ENCODE measurements at places on chromosomes 7 and 10. TPM values are rescaled to one million over a fixed set of nuclear protein-coding genes. Genes with fewer than 3 reads are reported as not detected.

Gene MAGI2
- total RNA-seq, result 0.84 TPM

Gene SH2B2
- total RNA-seq, result 16.5 TPM

Gene GPR146
- 12.2 TPM for total RNA-seq

Gene CTAGE4
- total RNA-seq, result 0.84 TPM

Gene ZNF804B
- total RNA-seq, result not detected

Gene CALML3
- not detected for total RNA-seq

Gene UCMA
- not detected for total RNA-seq

Gene TACR2
- not detected for total RNA-seq

Gene CYP26C1
- total RNA-seq, result not detected

DNA sequence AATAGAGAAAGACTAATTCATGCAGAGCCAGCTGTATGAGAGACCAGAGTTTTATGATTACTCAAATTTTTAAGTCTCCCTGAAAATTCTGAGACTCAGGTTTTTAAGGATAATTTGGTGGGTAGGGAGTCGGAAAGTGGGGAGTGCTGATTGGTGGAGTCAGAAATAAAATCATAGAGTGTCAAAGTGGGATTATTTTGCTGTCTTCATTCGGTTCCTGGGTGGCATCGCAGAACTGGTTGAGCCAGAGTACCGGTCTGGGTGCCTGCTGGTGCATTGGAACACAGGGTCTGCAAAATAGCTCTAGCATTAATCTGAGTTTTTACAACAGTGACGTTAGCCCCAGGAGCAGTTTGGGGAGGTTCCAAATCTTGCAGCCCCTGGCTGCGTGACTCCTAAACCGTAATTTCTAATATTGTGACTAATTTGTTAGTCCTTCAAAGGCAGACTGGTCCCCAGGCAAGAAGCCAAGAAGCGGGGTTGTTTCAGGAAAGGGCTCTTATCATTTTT is 32.4 kb downstream of the GPRIN2 start:
- no peak for DNase-seq

- DNase-seq, result no peak
Observed at GRCh38 chr10:13795653-13796555, 209.1 kb downstream of the PRPF18 start.

- DNase-seq, result no peak
Observed at GRCh38 chr7:83984076-83984475, 210.5 kb downstream of the SEMA3A start.

DNA sequence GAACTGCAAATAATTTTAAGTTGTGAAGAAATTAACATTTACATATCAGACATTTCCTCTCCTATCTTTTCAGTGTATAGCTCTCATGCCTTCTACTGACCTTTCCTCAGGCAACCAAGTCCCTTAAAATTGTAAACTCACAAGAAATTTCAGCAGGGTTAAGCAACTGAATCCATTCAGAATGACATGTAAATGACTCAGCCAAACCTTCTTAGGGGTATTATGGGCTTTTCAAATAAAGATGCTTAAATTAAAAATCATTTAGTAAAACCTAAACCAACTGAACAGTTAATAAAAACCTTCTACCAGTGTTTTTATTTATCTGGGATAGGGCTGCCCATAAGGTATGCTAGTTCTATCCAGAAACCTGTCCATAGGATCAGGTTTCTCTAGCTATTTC is 20.7 kb downstream of the WAPL start:
- no peak for DNase-seq

- peak; percentile 51 for DNase-seq
Observed at GRCh38 chr7:8109196-8110022, 140.8 kb downstream of the GLCCI1 start.

DNA sequence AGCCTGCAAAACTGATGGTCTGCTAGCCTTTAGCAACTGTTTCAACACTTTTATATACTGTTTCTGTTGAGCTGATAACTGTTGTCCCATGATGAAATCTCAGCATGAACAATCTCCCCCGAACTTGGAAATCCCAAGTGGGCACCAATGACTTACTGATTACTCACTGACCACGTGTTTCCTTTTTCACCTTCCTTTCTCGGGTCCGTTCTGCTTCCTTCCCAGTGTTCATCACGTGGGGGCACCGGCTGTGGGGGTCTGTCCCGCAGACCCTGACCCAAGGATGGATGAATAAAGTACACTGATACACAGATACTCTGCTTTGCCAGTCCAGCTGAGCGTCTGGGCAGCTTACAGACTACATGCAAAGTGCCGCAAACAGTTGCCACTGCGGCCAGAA is 39.0 kb upstream of the RASGEF1A start:
- no peak for DNase-seq

DNA sequence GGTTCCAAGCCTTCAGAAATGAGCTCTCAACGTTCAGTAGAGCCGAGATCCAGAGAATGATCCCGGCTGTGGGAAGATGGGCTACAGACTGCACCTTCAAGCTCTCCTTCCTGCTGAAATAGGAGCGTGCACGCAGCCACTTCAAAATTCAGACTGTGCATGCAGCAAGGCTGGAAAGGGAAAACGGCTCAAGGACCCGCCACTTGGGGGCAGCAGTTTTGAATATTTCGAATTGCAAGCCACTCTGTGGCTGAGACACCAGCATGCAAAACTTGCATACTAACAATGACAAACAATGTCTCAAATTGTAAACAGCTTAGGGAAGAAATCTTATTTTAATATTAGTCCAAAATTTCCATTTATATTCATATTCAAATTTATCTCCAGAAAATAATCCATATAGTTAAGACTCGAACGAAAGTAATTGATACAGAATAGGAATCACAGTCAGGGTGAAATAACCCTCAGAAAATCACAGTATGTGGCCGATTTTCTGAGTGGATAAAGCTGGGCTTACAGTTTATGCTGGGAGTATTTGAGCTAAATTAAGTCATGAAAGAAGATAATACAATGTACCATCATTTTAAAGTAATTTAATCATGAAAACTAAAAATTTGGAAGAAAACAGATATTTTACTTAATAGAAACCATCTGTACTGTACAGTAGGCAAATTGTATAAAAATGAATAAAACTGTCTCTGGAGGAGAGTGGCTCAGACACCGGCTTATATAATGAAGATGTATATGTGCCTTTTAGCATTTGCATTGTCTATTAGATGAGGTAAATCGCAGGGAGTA is 137.9 kb upstream of the MKI67 start:
- DNase-seq, result peak; percentile 17

DNA sequence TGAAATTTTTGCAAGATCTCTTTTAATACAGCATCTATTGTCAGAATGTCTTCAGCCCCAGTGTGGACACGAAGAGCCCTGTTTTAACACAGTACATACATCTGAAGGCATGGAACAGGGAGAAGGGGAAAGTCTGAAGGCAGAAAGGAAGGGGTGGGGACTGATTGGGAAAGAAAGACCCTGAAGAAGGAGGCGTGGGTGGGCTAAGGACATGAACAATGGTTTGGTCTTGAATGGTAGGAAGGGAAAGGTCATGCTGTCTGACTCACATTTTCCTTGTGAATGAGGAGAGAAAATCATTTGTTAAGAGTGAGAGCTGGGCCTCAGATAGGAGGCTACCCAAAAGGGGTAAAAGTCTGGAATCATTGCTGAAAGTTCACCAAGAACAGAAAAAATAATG is 297.1 kb downstream of the GALNT17 start:
- no peak for DNase-seq

GRCh38 chr10:60975716-60976115 is 31.7 kb upstream of the RHOBTB1 start:
- DNase-seq, result no peak

- DNase-seq, result no peak
Observed at GRCh38 chr7:123941391-123942180, 16.5 kb downstream of the SPAM1 start.

DNA sequence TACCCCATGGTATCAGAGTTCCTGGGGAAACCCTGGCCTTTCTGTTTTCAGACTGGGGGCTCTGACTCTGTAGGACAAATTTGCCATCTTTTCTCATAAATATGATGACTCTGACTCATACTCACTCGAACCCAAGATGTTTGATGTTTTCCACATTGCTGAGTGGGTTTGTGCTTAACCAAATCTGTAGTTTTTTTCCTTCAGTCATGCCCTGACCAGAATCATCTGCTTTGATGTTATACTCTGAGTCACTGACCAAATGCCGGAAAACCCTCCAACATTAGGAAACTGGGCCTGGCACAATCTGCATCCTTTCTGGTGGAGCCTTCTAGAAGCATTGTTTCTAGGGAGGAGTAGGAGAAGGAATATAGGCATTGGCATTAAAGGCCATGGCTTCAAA is 118.7 kb downstream of the C10orf105 start:
- no peak for DNase-seq

- no peak for DNase-seq
Observed at GRCh38 chr10:130867446-130868194, 443.9 kb downstream of the TCERG1L start.

DNA sequence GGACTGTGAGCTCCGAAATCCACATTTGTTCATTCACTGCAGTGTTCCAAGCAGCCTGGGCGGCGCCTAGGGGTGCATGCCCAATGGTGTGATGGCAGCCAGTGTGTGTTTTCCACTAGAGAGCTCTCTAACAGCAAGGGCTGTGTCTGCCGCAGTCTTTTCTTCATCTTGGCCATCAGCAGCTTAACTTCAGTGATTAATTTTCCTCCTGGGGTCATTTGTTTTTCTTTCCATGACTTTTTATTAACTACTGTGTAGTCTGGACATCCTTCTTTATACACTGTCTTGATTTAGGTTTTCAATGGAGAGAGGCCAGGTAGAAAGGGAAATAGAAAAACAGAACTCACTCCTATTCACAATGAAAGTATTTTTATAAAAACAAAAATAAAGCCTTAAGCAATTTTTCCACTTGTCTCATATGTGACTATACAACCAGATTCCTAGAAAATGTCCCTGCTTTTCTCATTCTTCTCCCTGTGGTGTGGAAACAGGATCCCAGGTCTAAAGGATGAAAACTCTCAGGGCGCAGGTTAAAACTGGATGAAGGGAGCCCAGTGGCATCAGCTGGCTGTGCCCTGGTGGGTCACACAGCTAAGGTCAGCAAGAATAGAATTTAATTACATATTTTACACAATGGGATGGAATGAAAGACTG is 176.8 kb downstream of the PKD1L1 start:
- DNase-seq, result peak; percentile 86

GRCh38 chr7:151273651-151274390 is 25.3 kb upstream of the SMARCD3 start:
- no peak for DNase-seq

DNA sequence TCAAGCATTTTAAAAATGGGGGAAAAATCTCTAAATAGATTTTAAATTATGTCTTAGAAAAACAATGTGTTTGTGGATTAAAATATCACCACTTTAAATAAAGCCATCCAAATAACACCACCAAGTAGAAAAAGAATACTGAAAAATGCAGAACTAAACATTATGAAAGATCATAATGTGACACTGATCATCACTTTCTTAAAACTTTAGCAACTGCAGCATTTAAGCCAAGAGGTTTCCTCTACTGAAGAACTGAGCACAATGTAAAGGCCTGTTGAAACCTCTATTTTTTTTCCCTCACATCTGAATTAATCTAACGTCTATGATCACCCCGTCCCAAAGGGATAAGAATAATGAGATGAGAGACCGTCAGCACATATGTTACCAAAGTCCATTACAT is 18.6 kb downstream of the MINDY3 start:
- no peak for DNase-seq

- no peak for DNase-seq
Observed at GRCh38 chr7:54847921-54848320, 88.9 kb upstream of the SEC61G start.

Data from Caki2 (cell line).